ENCODE measurements at places on chromosomes 5 and 9. TPM values are rescaled to one million over a fixed set of nuclear protein-coding genes. Genes with fewer than 3 reads are reported as not detected.
A peak's percentile ranks its signal among the peaks of the same experiment; 100 is the strongest.

Gene UIMC1
- 41.4 TPM for total RNA-seq

Gene BARHL1
- not detected for total RNA-seq

DNA sequence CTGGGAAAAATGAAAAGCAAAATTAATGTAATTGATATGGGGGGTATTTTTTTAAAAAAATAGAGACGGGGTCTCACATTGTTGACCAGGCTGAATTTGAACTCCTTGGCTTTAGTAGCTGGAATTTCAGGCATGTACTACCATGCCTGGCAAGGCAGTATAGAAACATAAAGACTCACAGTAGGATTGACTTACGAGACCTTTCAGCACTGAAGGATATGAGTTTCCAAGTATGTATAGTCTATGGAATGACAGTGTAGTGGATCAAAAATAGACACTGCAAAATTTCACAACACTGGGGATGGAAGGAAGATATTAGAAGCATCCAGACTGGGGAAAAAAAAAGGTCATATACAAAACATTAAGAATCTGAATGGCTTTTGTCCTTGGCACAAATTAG, 6.8 kb downstream of the DCP2 start:
- peaks cover 34% of the 10 kb centered on the region for H3K36me3 ChIP-seq
- DNase-seq: no peak
- peaks cover 50% of the 10 kb centered on the region for H3K4me1 ChIP-seq
- H3K27me3 ChIP-seq: no peaks in the 10 kb centered on the region
- no peak overlapping the region for H3K4me3 ChIP-seq
- H3K27ac ChIP-seq: no peak overlapping the region

GRCh38 chr9:32926911-32927310, 74.5 kb downstream of the APTX start:
- H3K4me1 ChIP-seq: no peaks in the 10 kb centered on the region
- no peaks in the 10 kb centered on the region for H3K27me3 ChIP-seq
- no peak overlapping the region for H3K4me3 ChIP-seq
- H3K27ac ChIP-seq: no peak overlapping the region

DNA sequence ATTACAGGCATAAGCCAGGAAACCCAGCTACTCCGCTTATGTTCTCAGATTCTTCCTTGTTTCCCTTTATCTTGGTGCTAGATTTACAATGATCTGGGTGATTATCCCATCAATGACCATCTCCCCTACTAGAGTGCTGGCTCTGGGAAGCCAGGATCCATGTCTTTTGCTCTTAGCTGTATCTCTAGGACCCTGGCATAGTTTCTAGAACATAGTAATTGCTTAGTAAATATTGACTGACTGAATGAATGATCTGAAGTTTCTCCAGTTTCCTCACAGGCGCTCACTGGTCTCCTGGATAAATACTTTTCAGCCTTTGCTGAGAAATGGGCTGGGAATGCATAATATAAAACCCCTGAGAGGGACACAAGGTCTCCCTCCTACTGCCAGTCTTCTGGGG, 60.0 kb upstream of the KLF9 start:
- DNase-seq: no peak
- H3K4me1 ChIP-seq: peaks cover 15% of the 10 kb centered on the region
- no peaks in the 10 kb centered on the region for H3K36me3 ChIP-seq
- peak overlapping the region; percentile 66 for H3K27ac ChIP-seq

- H3K4me1 ChIP-seq: peaks cover 37% of the 10 kb centered on the region
- H3K36me3 ChIP-seq: peaks cover 50% of the 10 kb centered on the region
- DNase-seq: no peak
- H3K27ac ChIP-seq: no peak overlapping the region
- H3K4me3 ChIP-seq: no peak overlapping the region
Observed at GRCh38 chr5:141634720-141635119, 1.9 kb downstream of the HDAC3 start.

DNA sequence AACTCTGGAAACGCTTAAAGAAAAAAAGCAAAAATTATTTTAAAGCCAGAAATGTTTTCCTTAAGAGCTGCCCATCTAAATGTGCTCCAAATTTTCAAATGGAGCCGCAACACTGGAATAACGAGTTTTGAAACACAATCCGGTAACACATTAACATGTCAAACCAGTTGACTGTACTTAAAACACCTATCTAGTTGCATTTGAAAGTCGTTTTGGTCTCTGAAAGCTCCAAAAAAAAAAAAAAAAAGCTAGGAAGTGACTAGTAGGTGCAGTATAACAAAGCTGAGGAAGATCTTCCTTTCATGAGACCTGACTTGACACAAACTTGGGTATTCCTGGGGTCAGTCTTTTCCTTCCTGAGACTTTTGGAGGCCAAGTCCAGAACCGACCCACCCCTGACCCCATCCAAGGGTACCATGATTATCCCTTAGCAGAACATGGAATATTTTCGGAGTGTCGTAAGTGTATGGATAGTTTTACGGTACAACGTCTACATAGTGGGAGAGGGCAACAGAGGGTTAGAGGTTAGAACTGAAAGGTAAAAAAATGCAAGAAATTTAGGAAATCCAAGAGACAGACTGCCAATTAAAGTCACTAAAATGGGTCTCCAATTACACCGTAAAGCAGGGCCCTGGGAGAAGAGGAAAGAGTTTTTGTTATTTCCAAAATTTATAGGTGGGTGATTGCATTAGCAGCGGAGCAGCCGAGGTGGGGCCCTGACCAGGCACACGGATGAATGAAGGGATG, 812 bp downstream of the CETN3 start:
- DNase-seq: no peak
- H3K4me3 ChIP-seq: peak overlapping the region; percentile 78

All from spleen (tissue), 13 donors.